Foreskin keratinocyte (primary cell): ENCODE measurements at places on chromosomes 13 and 19. TPM values are rescaled to one million over a fixed set of nuclear protein-coding genes. Genes with fewer than 3 reads are reported as not detected.

DNA sequence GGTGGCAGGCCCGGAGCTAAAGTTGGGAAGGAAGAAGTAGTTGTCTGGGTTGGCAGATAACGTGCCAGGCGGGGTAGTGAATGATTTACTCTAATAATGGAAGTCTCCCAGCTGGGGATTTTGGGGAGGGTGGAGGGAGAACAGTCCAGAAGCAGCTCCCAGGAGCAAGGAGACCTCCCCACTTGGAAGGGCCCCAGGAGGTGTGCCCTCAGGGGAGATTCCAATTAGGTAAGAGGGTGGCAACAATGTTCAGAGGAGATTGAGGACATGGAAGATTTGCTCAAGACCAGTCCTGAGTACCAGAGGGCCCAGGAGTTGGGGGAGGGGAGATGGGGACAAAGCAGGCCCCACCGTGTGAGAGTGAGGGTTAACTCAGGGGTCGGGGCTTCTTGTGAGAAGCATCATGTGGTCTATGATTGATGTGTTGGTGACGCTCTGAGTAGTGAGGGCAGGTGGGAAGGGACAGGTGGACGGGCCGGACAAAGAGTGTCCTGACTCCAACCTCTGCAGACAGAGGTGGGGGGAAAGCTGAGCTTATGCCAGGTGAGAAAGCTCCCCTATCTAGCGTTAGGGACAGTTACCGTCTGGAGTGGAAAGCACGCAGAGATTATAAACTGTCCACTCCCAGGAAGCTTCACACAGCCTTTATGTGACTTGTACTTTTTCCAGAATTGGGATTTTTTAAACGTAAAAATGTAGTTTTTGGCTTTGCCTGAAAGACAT lies 3.5 kb downstream of the SPINT2 start:
- no peak for DNase-seq

DNA sequence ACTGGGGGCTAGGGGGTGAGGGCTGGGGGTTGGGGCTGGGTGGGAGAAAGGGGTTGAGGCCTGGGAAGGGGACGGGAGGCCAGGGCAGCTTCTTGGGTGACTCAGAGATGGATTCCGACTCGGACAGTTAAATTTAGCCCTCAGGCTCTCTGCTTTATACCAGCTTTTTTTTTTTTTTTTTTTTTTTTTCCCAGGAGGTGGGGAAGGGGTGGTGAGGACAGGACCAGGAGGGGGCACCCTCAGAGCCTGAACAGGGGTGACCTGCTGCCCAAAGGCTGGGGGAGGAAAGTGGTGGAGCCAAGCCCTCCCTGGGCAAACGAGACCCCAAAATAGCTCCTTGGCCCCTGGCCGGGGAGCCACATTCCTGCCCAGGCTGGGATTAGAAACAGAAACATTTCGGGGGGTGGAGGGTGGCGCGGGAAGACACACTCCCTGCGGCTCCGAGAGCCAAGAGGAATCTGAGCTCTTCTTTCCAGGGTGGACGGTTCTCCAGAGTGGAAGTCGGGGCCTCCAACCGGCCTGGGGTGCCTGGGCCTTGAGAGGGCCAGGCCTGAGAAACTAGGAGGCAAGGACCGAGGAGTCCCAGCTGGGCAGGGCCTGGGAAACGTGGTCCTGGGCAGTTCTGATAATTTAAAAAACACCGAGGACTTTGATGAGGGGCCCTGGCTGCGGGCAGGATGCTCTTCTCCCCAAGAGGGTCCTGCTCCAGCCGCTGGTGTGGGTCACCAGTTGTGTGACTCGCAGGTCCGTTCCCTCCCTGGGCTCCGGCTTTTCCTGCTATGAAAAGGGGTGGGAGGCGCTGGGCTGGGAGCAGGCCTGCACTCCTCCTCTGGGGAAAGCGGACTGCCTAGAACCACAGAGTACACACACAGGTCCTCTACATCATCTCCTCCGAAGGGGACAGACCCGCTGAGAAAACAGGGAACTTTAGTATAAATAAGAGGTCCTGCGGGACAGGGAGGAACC lies 813 bp upstream of the DMPK start:
- DNase-seq = peak; percentile 51

DNA sequence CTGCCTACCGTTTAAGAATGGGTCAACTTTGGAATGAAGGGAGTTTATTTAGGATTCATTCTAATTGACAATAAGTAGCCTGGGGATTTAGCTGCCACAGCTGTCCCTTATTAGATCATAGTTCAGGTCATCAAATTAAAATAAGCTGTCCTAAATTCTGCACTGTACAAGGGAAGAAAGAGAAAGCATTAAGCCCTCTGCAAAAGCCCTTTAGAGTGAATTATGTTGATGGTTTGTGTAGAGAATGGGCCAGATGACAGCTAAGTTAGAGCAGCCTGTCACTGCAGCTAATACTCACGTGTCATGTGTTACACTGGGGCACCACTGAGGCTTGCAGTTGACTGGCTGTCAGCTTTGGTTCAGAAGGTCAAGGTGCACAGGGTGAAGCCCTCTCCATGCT lies 737.1 kb upstream of the SLC10A2 start:
- no peak for DNase-seq

GRCh38 chr13:77786695-77787287 lies 89.3 kb downstream of the SLAIN1 start:
- DNase-seq = no peak

GRCh38 chr13:91804724-91805123 lies 406.3 kb downstream of the GPC5 start:
- no peak for DNase-seq

The FFAR2 gene
- total RNA-seq = not detected in 2 replicates

The MIER2 gene
- 23.5 and 27.8 TPM in 2 replicates for total RNA-seq

The TUBB4A gene
- not detected in 2 replicates for total RNA-seq

The ASPDH gene
- not detected in 2 replicates for total RNA-seq

The GIPR gene
- total RNA-seq = 0.65 and 1.3 TPM in 2 replicates
